ENCODE measurements at places on chromosomes 7 and 10. TPM values are rescaled to one million over a fixed set of nuclear protein-coding genes. Genes with fewer than 3 reads are reported as not detected.
A peak's percentile ranks its signal among the peaks of the same experiment; 100 is the strongest.

The OR2A1 gene
- not detected for total RNA-seq

The MARVELD1 gene
- total RNA-seq, result 2.4 TPM

The IFIT1B gene
- 1.4 TPM for total RNA-seq

DNA sequence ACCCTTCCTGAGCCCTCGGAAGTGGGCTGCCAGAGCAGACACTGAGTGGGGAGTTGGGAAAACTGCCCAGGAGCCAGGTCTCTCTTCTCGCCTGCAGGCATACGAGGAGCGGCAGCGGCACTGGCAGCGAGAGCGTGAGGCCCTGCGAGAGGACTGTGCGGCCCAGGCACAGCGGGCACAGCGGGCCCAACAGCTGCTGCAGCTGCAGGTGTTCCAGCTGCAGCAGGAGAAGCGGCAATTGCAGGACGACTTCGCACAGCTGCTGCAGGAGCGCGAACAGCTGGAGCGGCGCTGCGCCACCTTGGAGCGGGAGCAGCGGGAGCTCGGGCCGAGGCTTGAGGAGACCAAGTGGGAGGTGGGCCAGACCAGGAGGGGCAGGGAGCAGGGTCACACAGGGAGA lies 5.8 kb downstream of the LZTS2 start:
- no peak for DNase-seq

GRCh38 chr10:116974456-116975005 lies 30.5 kb downstream of the SHTN1 start:
- DNase-seq, result no peak

DNA sequence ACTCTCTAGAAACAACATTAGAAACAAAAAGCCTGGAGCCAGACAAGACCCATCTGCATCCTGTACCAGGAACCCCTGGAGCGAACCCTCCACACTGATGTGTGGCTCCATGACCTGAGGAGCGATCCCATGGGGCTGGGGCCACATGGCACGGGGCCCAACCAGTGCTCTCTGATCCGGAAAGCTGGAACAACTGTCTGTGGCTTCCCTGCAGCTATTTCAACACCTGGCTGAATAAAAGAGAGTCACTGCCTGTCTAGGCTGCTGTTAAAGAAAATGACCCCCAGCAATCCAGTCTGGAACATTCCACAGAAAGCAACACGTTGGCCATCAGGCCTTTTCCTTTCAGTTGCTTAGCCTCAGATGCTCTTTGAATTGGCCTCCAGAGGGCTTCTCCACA lies 20.9 kb downstream of the UROS start:
- no peak for DNase-seq

GRCh38 chr7:25009257-25009656 lies 29.3 kb upstream of the OSBPL3 start:
- no peak for DNase-seq

DNA sequence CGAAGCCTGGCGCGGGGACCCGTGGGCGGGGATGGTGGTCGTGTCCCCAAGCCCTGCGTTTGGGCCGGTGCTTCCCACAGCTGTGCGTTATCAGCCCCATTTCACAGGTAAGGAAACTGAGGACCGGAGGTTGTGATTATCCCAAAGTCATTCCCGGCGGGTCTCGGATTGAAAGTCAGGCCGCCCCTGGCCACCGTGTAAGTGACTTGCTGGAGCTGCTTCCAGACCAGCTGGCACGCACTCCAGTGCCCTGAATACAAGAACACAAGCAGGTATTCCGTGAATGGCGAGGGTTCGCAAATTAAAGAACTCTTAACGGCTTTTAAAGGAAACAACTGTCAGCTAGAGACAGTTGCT lies 675 bp upstream of the ATE1 start:
- peak; percentile 26 for DNase-seq

GRCh38 chr10:129884398-129885078 lies 79.5 kb downstream of the EBF3 start:
- DNase-seq, result no peak

GRCh38 chr10:47321521-47322195 lies 596 bp upstream of the GDF2 start:
- DNase-seq, result peak; percentile 35

GRCh38 chr7:132742189-132742612 lies 165.9 kb upstream of the PLXNA4 start:
- DNase-seq, result no peak

DNA sequence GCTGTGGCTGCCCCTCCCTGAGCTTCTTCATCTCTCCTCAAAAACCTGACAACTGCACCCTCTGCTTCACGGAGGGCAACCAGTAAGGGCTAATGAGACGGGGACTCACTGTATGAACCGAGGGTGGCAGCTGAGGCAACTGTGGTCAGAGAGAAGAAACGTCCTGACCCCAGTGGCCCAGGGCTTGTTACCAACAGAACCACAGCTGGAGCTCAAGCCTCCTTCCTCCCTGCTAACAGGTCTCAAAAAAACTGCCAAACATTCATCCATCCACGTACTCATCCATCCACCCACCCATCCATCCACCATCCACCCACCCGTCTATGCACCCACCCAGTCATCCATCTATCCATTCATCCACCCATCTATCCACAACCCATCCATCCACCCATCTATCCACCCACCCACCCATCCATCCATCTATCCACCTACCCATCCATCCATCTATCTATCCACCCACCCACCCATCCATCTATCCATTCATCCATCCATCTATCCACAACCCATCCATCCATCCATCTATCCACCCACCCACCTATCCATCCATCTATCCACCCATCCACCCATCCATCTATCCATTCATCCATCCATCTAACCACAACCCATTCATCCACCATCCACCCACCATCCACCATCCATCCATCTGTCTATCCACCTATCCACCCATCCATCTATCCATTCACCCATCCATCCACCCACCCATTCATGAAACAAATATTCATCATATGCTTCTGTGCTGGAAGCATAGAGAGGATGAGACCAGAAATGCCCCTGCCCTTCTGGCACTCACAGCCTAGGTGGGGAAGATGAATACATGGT lies 111.7 kb downstream of the PDGFA start:
- peak; percentile 24 for DNase-seq

Measured in psoas muscle (tissue), 8 donors.